ENCODE measurements at places on chromosomes 16 and 17. TPM values are rescaled to one million over a fixed set of nuclear protein-coding genes. Genes with fewer than 3 reads are reported as not detected.

- DNase-seq = no peak
Measured at GRCh38 chr17:69058165-69058564, 2.6 kb downstream of the ABCA9 start.

- DNase-seq = no peak
Measured at GRCh38 chr17:60160829-60161501, 11.2 kb downstream of the CA4 start.

Gene HYDIN
- total RNA-seq = 1.9 TPM

Gene C16orf89
- 7.2 TPM for total RNA-seq

GRCh38 chr16:80913397-80913796, 93.3 kb downstream of the CMC2 start:
- DNase-seq = no peak

GRCh38 chr16:85628645-85629044, 15.5 kb downstream of the GSE1 start:
- no peak for DNase-seq

DNA sequence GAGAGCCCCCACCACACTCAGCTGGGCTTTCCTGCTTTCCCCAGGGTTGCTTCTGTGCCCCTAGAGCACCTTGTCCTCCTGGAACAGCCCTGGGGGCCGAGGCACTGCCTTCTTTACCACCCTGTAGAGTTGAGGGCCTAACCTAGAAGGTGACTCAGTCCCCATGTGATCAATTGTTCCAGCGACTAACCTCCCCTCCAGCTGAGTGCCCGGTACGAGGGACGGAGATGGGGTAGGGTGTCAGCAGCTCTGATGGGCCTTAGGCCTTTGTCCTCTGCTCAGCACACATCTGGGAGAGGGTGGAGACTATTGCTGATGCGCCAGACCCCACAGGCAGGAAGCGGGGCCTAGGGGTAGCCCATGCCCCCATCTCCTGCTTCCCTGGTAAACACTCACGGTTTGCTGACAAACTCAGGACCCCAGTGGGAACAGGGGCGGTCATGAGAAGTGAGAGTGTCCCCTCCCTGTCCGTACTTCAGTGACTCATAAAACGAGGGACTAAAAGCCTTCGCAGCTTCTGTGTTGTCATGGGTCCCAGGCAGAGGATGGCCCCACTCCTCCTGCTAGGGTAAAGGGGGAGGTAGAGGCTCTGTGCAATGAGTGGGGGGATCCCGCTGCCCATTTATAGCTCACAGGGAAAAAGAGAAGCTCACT, 33.1 kb downstream of the NECAB2 start:
- no peak for DNase-seq

Gene CCL1
- not detected for total RNA-seq

GRCh38 chr16:29028457-29029167, 43.8 kb downstream of the LAT start:
- no peak for DNase-seq

DNA sequence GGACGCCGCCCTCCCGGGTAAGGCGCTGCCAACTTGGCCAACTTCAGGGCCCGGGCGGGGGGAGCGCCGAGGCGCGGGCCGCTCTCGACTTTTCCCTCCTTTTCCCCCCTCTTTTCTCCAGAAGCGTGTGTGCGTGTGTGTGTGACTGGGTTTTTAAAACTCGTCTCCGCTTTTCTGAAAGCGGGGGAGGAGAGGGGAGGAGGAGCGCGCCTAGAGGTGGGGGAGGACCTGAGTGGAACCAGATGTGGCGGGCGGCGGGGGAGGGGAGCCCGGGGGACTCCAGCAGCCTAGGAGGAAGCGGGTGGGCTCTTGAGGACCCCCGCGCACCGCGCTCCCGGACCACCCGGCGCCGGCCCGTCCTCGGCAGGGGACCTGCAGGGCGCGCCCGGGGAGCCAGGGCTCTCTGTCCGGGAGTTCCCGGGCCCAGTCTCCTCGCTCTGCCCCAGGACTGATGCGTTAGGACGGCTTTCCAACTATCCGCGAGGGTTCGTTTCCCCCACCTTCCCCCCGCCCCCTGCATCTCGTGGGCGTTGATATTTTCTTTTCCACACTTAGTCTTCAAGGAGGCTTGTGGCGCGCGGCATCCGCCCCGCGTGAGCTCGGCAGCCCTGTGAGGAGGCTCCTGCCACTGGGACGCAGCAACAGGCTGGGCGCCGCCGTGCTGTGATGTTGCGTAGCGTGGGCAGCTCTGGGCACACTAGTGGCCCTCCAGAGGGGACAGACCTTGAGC, 599 bp downstream of the MRC2 start:
- DNase-seq = no peak

GRCh38 chr16:13291591-13292333, 390.4 kb downstream of the SHISA9 start:
- DNase-seq = no peak

Gene AP2B1
- 67.4 TPM for total RNA-seq

Gene PFAS
- total RNA-seq = 34.9 TPM

GRCh38 chr17:20927308-20927977, 115.4 kb downstream of the USP22 start:
- DNase-seq = no peak

- DNase-seq = no peak
Measured at GRCh38 chr16:35532576-35532975, 2073.2 kb downstream of the TP53TG3F start.

DNA sequence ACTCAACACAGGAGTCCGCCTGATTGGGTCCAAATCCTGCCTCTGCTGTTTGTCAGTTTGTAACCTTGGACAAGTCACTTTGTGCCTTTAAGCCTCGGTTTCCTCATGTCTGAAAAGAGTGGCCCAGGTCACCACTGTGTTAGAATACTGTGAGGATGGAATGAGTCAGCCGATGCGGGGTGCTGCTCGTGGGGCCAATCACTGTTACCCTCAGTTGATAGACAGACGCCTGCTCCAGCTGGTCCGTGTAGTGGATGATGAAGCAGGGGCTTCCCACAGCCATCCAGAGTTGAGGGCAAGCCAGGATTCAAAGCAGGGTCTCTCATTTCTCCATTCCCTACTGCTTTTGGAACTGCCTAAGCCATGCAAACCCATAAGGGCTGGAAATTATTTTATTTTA, 5.8 kb downstream of the FBXL19 start:
- DNase-seq = no peak

Gene C1QL1
- not detected for total RNA-seq

GRCh38 chr17:60423865-60424264, 1.6 kb downstream of the CHCT1 start:
- no peak for DNase-seq

- peak; percentile 74 for DNase-seq
Measured at GRCh38 chr17:7404737-7405349, 946 bp upstream of the TMEM256 start.

GRCh38 chr17:3956327-3956957, 7.8 kb downstream of the ATP2A3 start:
- DNase-seq = no peak

GRCh38 chr16:14427371-14427948, 202.6 kb downstream of the PARN start:
- DNase-seq = no peak

DNA sequence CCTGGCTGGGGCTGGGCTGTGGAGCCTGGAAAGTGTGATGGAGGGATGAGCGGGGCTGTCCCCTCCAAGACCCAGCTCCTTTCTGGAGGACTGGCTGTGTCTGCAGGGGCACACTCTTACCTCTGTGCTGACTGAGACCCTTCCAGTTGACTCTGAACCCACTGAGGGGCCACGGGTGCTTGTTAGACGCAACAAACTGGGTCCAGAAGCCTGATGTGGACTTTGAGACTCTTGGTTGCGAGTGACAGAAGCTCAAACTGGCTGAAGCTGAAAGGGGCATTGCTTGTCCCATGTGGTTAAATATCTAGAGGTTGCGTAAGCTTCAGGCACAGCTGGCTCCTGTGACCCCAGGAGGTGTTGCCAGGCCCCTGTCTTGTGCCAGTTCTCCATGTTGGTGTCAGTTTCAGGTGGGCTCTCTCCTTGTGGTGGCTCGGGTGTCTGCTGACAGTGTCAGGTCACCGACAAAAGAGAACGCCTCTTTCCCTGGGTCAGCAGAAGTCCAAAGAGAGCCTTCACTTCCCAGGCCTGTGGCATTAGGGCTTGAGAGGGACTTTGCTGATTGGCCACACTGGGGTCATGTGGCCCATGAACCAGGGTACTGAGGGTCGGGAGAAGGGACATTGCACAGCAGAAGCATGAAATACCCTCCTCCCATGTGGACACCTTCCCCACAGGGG, 16.7 kb downstream of the ADCY7 start:
- DNase-seq = no peak

DNA sequence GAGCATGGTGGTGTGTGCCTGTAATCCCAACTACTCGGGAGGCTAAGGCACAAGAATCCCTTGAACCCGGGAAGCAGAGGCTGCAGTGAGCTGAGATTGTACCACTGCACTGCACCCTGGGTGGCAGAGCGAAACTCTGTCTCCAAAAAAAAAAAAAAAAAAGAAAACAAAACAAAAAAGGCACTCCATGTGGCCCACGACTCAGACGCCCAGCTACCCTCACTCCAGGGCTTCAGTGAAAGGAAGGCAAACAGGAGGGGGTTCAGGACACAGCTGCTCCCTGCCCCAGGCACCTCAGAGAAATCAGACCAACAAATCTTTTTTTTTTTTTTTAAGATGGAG, 91.7 kb downstream of the LITAF start:
- no peak for DNase-seq

Gene ADGRG1
- total RNA-seq = 32.9 TPM

DNA sequence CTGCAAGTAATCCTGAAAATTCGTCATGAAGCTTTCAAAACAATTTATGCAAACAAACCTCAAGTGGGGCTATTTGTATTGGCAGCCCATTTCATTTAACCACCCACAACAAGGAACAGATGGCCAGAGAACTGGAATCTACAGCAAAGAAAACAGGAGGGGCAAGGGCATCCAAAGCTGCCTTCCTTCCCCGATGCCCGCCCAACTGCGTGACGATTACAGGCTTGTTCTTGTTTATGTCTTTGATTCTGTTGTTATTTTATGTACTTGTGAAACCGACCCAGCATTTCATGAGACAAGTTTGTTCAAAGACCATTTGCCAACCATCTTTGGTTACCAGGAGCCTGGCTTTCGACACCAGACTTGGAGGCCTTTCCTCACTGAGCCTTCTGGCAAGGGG, 59.1 kb upstream of the IRX6 start:
- no peak for DNase-seq

GRCh38 chr17:65049085-65049756, 7.3 kb downstream of the GNA13 start:
- DNase-seq = no peak

Gene TAT
- not detected for total RNA-seq

DNA sequence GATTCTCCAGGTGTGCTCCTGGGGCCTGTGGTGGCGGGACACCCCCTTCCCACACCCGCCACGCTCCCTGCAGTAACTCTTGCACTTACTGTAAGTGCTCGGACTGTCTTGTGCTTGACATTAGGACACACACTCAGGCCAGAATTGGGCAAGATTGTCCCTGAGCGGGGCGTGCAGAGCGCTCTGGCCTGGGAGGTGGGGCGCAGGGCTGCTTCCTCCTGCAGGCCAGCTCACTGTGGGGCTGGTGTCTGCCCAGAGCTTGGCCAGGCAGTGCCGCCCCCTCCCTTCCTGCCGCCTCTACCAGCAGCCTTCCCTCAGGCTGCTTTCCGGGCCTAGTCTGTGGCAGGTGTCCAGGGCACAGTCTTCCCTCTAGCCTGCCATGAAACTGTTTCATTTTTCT, 6.1 kb upstream of the ATP6V0C start:
- peak; percentile 62 for DNase-seq

GRCh38 chr17:48100591-48101011, 677 bp downstream of the CBX1 start:
- peak; percentile 55 for DNase-seq

Gene ADPRM
- total RNA-seq = 9.3 TPM

- no peak for DNase-seq
Measured at GRCh38 chr16:411576-412265, 10.0 kb downstream of the DECR2 start.

Gene SULT1A4
- not detected for total RNA-seq

Gene VAT1L
- 32.9 TPM for total RNA-seq

DNA sequence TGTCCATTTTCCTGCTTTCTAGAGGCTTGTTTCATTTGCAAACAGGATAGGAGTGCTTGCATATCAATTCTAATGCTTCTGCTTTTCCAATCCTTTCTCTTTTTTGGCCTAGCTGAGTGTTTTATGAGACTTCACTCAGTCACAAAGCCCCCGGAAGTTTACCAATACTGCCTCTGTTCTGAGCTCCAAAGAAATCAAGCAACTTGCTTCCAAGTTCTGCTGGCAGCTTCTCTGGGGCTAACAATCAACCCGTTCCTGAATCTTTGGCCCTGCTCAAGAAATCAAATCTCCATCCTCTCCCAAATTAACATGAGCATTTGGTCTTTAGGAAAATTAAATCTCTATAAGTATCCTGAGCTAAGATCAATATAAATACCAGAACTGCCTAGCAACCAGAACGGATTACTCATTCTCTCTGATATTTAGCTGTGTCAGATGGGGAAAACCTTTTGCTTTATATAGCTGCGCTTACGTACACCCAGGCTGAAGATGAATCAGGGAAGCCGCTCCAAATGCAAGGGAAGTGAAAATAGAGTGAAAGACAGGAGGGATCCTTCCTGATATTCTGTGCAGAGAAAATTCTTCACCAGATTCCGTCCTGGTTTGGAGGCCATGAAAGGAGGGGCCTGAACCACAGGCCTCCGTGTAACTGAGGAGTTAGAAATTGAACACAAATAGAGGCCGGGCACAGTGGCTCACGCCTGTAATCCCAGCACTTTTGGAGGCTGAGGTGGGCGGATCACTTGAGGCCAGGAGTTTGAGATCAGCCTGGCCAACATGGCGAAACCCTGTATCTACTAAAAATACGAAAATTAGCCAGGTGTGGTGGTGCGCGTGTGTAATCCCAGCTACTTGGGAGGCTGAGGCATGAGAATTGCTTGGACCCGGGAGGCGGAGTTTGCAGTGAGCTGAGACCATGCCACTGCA, 23.3 kb upstream of the GRB2 start:
- no peak for DNase-seq

DNA sequence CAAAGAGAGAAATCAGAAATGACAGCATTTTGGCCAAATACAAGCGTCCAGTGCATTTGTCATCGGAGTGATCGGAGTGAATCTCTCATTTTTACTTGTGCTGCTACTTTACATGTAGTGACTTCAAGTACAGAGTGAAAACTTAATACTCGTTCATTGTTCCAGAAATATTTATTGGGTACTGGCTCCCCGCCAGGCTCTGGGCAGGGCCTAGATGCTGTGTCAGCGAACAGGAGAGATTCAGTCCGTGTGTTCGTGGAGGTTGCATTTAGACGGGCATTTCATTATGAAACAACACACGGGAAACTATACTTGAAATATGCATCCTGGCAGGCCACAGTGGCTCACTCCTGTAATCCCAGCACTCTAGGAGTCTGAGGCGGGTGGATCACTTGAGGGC, 727.2 kb upstream of the RBFOX1 start:
- DNase-seq = no peak

DNA sequence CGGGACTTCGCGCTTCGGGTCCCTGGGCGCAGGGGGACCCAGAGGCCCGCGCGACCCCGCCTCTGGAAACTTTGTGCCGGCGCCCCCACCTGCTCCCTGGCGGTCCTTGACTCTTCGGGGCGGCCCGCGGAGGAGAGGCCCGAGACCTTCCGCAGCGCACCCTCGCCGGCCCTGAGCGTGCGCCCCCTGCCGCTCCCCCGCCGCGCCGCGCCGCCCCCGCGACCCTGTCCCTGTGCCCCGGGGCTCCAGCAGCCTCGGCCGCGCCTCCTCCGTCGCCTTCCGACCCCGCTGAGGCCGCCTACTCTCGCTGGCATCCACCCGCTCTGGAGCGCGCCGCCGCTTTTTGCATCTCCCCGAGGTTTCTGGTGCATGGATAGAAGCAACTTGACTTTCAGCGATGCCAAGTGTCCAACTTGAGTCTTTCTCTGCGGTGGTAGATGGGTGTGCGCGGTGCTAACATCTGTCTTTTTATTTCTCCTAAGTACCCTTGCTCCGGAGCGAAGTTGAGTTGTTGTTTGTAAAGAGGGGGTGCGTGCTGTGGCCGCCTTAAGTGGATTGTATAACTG, 414 bp downstream of the DUSP14 start:
- DNase-seq = peak; percentile 73

Gene SLFN14
- total RNA-seq = not detected

Gene CD79B
- not detected for total RNA-seq

Measured in adrenal gland (tissue), 19 donors.